Naive B cell (primary cell): ENCODE measurements at places on chromosomes 7 and 10.

DNA sequence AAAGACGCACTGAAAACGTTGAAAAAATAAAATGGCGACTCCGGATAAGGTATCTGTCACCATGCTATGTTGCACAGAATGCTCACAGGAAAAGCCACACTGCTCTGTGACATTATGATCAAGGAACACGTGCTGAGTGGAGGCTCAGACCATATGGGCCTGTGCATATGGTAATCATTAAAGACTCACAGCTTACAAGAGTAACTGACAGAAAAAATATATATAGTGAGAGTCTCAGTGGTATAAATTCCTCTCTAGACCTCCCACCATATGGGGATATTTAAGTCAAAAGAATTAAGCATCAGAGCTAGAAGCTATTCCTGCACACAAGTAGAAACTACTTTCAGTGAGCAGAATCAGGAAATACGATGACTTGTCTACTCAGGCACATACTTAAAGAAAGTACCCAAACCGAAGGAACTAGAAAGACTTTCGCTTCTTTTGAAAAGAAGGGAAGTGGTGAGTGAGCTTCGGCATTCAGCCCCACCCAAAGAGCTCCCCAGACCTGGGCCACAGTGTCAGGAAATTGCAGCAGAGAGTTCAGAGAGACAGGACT, 65.1 kb upstream of the MPP7 start:
- H3K27me3 ChIP-seq, result no peaks in the 10 kb centered on the region
- peak; percentile 75 for DNase-seq
- peaks cover 45% of the 10 kb centered on the region for H3K4me1 ChIP-seq
- H3K36me3 ChIP-seq, result peaks cover 15% of the 10 kb centered on the region
- H3K27ac ChIP-seq, result peak overlapping the region; percentile 88

DNA sequence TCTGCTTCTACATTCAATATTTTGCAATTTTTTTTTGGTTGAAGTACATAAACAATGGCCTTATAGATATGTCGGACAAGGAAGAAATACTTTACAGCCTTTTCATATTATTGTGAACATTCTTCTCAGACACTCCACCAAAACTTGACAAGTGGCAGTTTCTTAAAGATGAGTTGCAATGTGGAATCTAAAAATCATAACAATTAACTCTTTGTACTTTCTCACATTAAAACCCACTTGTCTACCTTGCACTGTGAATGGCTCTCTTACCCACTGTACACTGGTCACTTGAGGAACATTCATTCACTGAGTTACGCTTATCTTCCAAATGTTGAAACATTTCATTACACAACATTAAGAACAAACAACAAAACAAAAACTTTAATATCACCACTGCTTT, 44.2 kb downstream of the ARHGAP12 start:
- H3K27me3 ChIP-seq, result no peaks in the 10 kb centered on the region
- H3K27ac ChIP-seq, result no peak overlapping the region
- H3K4me3 ChIP-seq, result no peak overlapping the region
- DNase-seq, result no peak
- H3K36me3 ChIP-seq, result no peaks in the 10 kb centered on the region

GRCh38 chr10:127968659-127969058, 61.8 kb downstream of the PTPRE start:
- H3K36me3 ChIP-seq, result no peaks in the 10 kb centered on the region
- H3K4me3 ChIP-seq, result no peak overlapping the region
- H3K27me3 ChIP-seq, result peaks cover 13% of the 10 kb centered on the region
- H3K27ac ChIP-seq, result no peak overlapping the region

DNA sequence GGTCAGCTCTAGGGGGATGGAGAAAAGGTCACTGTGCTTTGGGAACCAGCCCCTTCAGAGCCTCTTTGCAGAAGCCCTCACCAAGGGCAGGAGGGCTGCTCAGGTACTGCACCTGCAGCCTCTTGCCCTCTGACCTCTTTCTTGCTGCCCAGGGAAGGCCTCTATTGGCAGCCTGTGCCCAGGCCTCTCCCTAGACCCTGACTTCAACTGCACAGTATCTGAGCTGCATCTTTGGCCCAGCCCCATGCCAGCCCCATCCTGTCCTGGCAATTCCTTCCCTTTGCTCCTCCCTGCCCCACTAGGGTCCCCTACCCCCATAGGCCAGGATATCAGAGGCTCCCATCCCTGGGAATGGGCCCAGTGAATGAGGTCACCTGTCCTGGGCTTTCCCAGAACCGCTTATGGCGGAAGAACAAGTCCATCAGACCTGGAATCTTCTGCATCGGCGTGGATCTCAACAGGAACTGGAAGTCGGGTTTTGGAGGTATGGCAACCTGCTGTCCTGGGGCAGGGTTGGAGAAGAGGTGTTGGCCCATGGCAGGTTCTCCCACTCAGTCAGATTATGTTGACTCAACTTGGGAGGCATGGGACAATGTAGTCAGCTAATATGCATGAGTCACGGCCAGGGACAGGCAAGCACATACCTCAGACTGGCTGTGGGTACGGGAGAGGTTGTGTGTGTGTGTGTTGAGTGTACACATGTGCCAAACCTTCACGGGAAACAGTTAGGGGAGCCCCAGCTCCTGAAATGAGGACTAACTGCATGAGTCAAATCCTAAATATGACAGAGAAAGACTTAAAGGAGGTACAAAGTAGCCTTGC, 17.1 kb upstream of the CPA1 start:
- no peaks in the 10 kb centered on the region for H3K27me3 ChIP-seq
- DNase-seq, result no peak
- peaks cover 4% of the 10 kb centered on the region for H3K36me3 ChIP-seq
- no peaks in the 10 kb centered on the region for H3K4me1 ChIP-seq

DNA sequence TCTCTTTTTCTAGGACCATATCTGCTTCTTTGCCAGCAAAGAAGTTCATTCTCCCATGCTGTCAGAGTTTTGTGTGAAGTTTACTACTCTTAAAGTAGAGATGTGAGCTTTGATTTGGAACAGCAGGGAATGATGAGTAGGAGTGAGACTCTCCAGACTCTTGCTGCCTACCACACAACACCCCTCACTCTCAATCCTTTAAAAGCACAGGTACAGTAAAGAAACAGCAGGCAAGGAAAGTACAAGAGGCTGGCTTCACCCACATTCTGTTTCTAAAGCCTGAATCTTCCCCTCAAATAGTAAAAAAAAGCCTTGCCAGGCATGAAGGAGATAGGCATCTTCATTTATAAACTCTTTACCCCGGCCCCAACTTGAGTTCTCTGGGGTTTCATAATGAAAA, 97.3 kb downstream of the ARMH3 start:
- DNase-seq, result no peak
- H3K4me3 ChIP-seq, result no peak overlapping the region
- H3K4me1 ChIP-seq, result peaks cover 46% of the 10 kb centered on the region
- H3K27me3 ChIP-seq, result no peaks in the 10 kb centered on the region

- no peaks in the 10 kb centered on the region for H3K36me3 ChIP-seq
- no peaks in the 10 kb centered on the region for H3K27me3 ChIP-seq
- H3K27ac ChIP-seq, result no peak overlapping the region
- no peak for DNase-seq
- H3K4me1 ChIP-seq, result no peaks in the 10 kb centered on the region
These were observed 812.9 kb downstream of the REEP3 start for GRCh38 chr10:64334084-64334483.

DNA sequence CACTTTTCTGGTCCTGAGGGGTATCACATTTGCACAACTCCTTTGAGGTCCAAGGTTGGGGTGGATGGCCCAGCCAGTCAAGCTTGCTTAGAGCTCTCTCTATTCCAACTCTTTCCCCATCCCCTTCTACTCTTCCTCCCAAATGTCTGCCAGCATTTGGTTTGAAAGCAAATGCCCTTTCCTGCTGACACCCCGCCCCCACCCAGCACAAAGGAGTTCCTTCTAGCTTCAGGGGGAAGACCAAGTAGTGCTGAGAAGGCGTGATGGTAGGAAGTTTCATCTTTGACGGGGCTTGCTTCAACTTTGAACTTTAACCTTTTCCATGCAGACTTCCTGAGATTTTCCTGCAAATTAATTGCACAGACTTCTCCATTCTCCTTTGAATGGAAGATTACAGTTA, 137.5 kb upstream of the TCF7L2 start:
- H3K27ac ChIP-seq, result no peak overlapping the region
- no peaks in the 10 kb centered on the region for H3K27me3 ChIP-seq
- peaks cover 31% of the 10 kb centered on the region for H3K36me3 ChIP-seq
- no peak overlapping the region for H3K4me3 ChIP-seq
- H3K4me1 ChIP-seq, result no peaks in the 10 kb centered on the region
- DNase-seq, result no peak

GRCh38 chr7:140242057-140243031, 65.6 kb upstream of the KDM7A start:
- H3K36me3 ChIP-seq, result no peaks in the 10 kb centered on the region
- H3K4me1 ChIP-seq, result peaks cover 34% of the 10 kb centered on the region
- H3K27ac ChIP-seq, result peak overlapping the region; percentile 97
- peak; percentile 36 for DNase-seq

GRCh38 chr7:30019387-30019786, 7.1 kb downstream of the FKBP14 start:
- no peak overlapping the region for H3K4me3 ChIP-seq
- H3K4me1 ChIP-seq, result peaks cover 8% of the 10 kb centered on the region
- H3K27ac ChIP-seq, result no peak overlapping the region

GRCh38 chr7:115632636-115633035, 397.9 kb downstream of the TFEC start:
- no peaks in the 10 kb centered on the region for H3K36me3 ChIP-seq
- H3K27ac ChIP-seq, result no peak overlapping the region
- H3K4me1 ChIP-seq, result no peaks in the 10 kb centered on the region
- H3K27me3 ChIP-seq, result no peaks in the 10 kb centered on the region

GRCh38 chr10:71755179-71755879, 18.0 kb downstream of the VSIR start:
- peaks cover 71% of the 10 kb centered on the region for H3K4me1 ChIP-seq
- no peaks in the 10 kb centered on the region for H3K27me3 ChIP-seq
- no peak overlapping the region for H3K27ac ChIP-seq
- no peak for DNase-seq

DNA sequence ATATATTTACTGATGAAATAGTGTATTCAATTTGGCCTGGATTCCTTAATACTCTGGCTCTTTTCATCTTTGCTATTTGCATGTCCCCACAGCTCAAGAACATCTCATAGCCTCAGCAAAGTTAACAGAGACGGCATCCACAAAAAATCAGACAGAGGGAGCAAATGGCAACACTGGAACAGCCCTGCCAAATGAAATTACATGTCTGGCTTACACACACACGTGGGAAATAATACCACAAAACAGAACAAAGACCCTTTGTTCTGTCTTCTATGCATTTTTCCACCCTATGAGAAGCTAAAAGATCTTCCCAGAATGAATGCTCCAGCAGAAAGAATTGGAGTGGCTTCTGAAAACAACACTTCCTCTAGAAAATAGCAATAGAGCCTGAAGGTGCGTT, 139.5 kb downstream of the ALOX5 start:
- H3K27ac ChIP-seq, result no peak overlapping the region
- H3K36me3 ChIP-seq, result no peaks in the 10 kb centered on the region
- H3K4me1 ChIP-seq, result peaks cover 31% of the 10 kb centered on the region
- no peak for DNase-seq
- no peaks in the 10 kb centered on the region for H3K27me3 ChIP-seq
- no peak overlapping the region for H3K4me3 ChIP-seq

DNA sequence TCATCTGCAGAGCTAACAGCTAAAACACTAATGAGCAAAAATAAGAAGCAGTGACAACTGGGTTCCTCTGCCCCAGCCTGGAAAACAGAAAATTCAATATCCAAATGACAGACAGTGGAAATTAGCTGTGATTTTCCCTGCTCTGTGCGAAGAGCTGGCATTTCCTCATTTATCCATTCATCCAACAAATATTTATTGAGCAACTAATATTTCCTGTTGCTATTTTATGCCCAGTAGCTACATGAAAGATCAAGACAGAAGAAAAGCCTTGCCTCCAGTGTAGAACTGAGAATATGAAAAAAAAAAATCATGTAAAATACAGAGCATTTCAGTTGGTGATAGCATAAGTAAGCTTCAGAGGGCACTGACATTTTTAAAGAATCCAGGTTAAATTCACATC, 140.9 kb downstream of the ABCA13 start:
- H3K27ac ChIP-seq, result no peak overlapping the region
- H3K27me3 ChIP-seq, result no peaks in the 10 kb centered on the region
- DNase-seq, result no peak
- H3K4me3 ChIP-seq, result no peak overlapping the region
- H3K4me1 ChIP-seq, result no peaks in the 10 kb centered on the region

DNA sequence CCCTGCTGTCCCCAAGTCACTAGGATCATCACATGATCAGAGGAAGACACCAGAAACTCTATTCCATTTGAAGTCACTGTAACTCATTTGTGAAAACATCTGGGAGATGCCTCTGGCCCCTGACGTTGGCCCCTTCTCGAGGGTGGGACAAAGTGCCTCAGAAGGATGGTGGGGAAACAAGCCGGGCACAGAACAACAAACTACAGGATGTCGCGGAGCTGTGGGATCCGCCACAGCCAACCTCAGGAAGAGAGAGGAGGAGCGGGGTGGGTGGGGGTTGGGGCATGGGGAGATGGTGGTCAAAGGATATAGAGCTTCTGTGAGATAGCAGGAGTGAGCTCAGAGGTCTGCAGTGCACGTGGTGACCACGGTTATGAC, 265.6 kb upstream of the TCERG1L start:
- H3K36me3 ChIP-seq, result no peaks in the 10 kb centered on the region
- H3K27me3 ChIP-seq, result no peaks in the 10 kb centered on the region
- no peak for DNase-seq

DNA sequence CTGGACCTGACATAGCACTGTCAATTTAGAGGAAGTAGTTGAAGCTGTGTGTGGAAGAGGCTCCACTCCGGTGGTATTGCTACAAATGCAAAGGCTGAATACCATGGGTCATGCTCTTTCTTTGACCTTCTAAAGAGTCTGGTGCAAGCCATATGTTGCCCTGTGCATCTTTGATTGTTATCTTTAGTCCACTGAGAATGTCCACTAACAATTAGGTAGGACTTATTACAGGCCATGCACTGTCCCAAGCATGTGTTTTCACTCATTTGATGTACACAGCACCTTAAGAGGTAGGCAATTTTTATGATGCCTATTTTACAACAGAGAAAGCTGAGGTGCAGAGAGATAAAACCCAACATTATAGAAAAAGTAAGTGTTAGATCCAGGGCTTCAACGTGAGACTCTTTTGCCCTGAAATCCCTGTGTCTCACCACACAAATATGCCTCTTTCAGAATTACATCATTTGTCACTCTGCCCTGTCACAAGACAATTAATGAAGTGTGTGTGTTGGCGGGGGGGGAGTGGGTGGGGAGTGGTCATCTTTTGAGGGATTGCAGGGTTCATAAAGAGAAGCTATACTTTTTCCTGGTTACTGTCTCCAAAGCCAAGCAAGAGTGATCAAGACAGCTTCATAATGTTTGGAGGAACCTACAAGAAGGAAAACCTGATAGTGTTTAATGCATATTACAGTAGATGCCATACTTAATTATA, 637.6 kb upstream of the IGFBP3 start:
- DNase-seq, result no peak
- no peaks in the 10 kb centered on the region for H3K36me3 ChIP-seq
- no peak overlapping the region for H3K4me3 ChIP-seq
- H3K27me3 ChIP-seq, result no peaks in the 10 kb centered on the region

DNA sequence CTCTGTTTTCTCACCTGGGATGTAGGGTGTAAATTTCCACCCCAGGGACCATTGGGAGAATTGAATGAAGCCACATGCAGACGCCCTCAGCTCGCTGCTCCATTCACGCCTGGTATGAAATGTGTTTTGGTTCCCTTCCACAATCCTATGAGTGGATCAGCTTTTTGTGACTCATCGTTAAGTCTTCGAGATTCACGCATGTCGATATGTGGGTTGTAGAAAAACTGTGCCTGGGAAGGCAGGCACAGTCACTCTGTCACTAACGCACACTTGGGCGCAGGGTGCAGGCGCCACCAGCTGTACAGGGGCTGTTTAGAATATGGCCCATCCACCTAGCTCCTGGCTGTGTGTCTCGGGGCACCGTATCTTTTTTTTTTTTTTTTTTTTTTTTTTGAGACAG, 64.2 kb upstream of the SH2B2 start:
- DNase-seq, result no peak
- peaks cover 7% of the 10 kb centered on the region for H3K36me3 ChIP-seq
- no peak overlapping the region for H3K4me3 ChIP-seq
- no peaks in the 10 kb centered on the region for H3K27me3 ChIP-seq
